Stimulated activated CD8-positive, alpha-beta memory T cell treated with anti-CD3 and anti-CD28 coated beads, Interleukin-15, amount 100 ng/mL, for 4 hours (primary cell): ENCODE measurements at places on chromosomes 16 and 17.

DNA sequence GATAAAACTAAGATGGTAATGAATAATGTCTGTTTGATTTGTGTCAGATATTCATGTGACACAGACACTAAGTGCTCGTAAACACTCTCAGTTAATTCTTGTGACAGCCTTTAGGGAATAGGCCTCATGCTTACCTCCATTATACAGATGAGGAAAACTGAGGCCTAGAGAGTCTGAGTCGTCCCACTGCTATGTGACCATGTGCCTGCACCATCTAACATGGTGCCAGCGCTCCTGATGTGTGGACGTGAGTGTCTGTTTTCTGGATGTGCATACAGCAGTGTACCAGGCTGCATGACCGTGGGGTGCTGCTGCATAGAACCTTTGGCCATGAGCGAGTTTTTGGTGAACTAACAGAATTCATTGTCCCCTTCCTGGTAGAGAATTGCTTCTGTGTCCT is 61.8 kb downstream of the MPRIP start:
- DNase-seq = no peak

- DNase-seq = no peak
Measured at GRCh38 chr16:370979-371514, 709 bp upstream of the MRPL28 start.

DNA sequence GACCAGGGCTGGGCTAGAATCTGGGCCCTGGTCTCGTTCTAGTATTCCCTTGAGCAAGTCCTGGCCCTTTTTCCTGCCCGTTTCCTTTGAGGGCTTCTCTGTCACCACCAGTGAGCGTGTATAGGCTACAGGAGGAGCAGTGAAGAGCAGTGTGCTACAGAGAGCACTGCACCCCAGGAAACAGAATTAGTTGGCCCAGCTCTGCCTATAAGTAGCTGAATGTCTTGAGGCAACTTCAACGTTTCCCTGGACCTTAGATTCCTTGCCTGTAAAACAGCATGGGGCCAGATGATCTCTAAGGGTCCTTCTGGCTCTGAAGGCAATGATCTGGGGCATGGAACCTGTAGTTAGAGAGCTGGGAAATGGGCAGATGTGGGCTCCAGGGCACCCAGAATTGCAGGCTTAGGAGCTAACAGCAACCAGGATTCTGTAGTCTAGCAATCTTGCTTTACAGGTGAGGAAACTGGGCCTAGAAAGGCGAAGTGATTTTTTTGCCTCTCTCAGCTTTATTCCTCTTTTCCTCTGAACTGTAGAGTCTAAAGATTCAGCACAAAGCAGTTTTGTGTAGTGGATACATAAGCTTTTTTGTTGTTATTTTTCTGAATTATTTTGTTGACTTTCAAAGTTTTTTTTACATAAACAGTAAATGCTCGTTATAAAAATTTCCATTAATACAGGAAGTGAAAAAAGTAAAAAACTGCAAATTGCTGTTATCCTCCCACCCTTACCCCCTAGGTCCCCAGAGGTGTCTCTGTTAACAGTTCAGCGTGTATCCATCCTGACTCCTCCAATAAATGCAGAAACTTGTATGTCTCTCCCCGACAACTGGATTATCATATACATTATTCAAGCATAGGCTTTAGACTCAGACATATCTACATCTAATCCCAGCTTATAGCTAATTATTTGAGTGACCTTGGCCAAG is 1.7 kb upstream of the MYL4 start:
- DNase-seq = no peak

DNA sequence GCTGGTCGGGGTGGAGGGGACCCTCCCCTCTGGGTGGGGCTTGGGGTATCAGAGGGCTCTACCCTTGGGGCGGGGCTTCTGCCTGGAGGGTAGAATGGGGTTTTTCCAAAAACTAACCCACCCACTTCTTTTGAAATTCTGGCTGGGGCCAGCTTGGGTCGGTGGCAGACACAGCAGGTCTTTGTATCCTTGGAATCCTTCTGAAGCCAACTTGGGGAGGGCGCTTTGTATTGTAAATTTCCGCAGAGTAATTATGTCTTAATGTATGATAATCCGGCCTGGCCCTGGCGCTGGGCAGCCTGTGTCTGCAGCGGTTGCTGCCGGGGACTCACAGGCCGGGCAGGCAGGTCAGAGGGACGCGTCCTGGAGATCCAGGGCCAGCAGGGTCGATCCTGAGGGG is 33.9 kb upstream of the GSE1 start:
- no peak for DNase-seq

DNA sequence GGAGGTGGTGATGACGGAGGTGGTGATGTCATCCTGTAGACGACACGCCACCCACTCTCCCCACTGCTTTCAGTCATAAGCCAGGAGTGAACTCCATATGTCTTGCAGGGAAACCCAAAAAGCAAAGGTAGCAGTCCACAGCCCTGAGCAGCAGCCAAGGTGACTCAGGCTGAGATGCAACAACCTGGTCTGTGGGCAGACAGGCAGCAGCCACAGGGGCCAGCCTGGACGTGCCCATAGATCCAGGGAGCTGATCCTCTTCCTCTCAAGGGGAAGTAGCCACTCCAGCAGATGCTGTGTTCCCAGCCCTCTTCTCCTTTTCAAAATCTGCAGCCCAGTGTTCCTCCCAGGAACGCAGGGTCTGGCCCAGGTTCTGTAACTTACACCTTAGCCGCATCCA is 17.3 kb upstream of the CIITA start:
- no peak for DNase-seq

- no peak for DNase-seq
Measured at GRCh38 chr17:48231995-48232959, 124.7 kb downstream of the SNX11 start.

DNA sequence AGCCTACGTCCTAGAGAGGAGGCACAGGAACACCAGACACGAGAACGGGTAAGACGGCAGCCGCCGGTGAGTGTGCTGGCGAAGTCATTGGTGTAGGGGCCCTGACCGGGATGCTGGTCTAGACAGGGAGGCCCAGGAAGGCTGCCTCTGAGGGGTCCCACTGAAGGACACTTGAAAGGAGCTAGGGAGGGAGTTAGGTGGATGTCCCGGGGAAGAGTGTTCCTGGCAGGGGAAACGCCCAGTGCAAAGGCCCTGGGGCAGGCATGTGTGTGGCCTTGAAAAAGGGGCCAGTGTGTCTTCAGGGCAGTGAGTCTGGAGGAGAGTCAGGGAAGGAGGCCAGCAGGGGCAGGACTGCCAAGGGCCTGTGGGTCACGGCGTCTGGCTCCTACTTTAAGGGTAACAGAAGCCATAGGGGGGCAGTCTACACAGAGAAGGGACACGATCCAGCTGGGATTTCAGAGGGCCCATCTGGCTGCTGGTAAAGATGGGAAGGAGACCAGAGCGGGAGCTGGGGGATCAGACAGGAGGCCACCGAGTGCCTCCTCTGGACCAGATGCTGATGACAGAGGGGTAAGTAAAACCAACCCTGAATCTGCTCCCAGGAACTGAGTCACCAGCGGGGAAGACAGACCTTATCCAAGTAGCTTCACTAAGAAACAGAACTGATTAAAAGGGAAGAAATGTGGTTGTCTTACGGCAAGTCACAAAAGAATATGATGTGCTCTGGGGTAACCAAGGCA is 115.9 kb downstream of the LITAF start:
- no peak for DNase-seq

- no peak for DNase-seq
Measured at GRCh38 chr16:90028985-90029384, 9.7 kb upstream of the DBNDD1 start.

GRCh38 chr16:87074641-87075318 is 242.4 kb downstream of the C16orf95 start:
- DNase-seq = no peak

GRCh38 chr17:48611681-48612455 is 1.1 kb upstream of the HOXB7 start:
- DNase-seq = no peak

GRCh38 chr17:9521062-9521461 is 54.6 kb downstream of the STX8 start:
- DNase-seq = no peak

DNA sequence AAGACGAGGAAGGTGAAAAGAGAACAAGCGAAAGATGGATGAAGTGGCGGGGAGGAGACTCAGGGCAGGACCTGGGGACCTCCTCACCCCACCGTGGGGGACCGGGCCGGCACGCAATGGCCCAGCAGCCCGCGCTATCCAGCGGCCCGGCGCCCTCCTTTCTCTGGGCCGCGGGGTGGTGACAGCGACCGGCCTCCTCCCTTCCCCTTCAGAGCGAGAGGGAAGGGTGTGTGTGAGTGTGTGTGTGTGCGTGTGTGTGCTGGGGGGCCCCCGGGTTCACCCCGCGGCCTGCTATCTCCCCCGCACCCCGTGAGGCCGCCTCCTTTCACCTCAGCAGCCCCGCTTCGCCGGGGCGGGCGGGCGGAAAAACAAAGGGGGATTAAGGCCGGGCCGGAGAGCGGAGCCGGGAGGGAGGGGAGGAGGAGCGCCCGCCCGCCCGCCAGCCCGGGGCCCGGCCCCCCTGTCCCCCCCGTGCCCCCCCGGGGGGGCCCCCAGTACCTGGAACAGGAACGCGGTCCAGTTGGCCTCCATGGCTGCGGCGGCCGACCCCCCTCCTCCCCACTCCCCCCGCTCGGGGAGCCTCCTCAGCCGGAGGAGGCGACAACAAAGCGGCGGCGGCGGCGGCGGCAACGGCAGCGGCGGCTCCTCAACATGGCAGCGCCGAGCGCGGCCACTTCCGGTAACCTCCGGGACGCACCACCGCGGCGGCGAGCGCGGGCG is at the start of gene VEZF1:
TSS of gene VEZF1 (minus strand) at position 674 of the 720 bp plus-strand sequence. CDS start at position 531, 143 bp downstream.
- DNase-seq = peak; percentile 54

DNA sequence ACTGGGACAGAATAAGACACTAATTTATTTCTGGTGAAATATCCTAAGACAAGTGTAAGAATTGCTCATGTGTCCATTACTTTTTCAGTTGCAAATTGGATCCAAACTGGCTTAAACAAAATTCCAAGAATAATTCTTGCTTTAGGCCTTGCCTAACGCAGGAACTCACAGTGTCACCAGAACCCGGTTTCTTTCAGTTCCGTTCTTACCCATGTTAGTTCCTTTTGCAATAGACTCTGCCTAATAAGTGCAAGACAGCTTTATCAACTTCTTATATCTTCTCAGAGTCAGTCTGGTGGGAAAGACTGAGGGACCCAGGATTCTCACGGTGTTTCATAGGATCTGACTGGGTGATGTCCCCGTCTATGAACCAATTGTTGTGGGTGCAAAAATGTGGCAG is 24.7 kb downstream of the GDE1 start:
- no peak for DNase-seq

GRCh38 chr17:62650587-62650986 is 23.1 kb downstream of the MRC2 start:
- no peak for DNase-seq

GRCh38 chr16:2003827-2004641 is 5.6 kb downstream of the ZNF598 start:
- DNase-seq = peak; percentile 54

DNA sequence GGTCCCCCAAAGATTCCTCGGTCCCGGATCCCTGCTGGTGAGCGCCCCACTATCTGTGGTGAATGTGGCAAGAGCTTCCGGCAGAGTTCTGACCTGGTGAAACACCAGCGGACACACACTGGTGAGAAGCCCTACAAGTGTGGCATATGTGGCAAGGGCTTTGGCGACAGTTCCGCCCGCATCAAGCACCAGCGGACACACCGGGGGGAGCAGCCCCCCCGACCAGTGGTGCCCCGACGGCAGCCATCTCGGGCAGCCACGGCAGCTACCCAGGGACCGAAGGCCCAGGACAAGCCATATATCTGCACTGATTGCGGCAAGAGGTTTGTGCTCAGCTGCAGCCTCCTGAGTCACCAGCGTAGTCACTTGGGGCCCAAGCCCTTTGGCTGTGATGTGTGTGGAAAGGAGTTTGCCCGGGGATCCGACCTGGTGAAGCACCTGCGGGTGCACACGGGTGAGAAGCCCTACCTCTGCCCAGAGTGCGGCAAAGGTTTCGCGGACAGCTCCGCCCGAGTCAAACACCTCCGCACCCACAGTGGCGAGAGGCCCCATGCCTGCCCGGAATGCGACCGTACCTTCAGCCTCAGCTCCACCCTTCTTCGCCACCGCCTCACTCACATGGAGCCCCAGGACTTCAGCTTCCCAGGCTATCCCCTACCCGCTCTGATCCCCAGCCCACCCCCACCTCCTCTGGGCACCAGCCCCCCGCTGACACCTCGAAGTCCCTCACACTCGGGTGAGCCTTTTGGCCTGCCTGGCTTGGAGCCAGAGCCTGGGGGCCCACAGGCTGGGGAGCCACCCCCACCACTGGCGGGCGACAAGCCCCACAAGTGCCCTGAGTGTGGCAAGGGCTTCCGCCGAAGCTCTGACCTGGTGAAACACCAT is 2.8 kb downstream of the ZNF48 start:
- DNase-seq = no peak

DNA sequence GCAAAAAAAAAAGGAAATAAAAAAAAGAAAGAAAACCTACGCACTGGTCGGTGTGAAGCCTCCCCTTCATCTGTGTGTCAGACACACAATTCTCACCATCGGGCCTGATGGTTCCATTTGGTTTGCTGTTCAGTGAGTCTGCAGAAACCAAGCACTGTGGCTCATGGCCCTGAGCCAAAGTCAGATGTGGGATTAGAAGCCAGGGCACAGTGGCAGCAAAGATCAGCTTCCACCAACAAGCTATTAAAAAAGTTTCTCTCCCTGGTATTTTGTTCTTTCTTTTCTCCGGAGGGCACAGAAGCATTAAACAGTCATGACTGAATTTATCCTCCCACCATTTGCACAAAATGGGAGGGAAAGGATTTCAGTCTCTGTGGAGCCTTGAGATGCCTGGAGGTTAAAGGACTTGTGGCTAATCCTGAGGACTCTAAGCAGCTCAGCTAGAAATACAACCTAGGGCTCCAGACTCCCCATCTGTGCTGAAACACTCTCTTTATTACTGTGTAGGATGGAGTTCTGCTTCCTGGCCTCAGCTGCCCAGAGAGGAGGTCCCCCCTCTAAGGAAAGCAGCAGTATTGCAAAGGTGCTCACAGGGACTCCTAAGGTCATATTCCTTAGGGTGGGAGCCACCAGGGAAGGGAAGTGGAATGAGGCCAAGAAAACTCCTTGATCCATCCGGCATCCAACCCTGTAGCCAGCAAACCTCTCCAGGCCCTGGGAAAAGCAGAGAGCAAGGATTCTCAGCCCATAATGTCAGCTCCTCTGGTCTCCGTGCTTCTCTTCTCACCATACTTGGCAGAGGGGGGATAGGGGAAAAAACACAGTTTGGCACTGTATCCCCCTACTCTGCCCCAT is 28.2 kb downstream of the SLC39A11 start:
- no peak for DNase-seq

DNA sequence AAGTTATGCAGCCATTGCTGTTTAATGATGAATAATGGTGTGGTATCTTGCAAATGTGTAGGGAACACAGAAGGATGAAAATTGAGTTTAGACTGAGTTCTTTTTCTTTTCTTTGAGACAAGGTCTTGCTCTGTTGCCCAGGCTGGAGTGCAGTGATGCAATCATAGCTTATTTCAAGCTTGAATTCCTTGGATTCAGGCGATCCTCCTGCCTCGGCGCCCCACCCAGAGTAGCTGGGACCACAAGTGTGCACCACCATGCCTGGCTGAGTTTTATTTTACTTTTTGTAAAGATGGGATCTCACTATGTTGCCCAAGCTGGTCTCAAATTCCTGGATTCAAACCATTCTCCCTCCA is 74.6 kb upstream of the TBC1D3K start:
- no peak for DNase-seq
